ENCODE measurements at places on chromosomes 1 and 21.

GRCh38 chr1:240090014-240090413 is 1.7 kb upstream of the FMN2 start:
- DNase-seq = no peak

GRCh38 chr21:34852448-34852847 is 183.7 kb downstream of the CLIC6 start:
- no peak for DNase-seq

DNA sequence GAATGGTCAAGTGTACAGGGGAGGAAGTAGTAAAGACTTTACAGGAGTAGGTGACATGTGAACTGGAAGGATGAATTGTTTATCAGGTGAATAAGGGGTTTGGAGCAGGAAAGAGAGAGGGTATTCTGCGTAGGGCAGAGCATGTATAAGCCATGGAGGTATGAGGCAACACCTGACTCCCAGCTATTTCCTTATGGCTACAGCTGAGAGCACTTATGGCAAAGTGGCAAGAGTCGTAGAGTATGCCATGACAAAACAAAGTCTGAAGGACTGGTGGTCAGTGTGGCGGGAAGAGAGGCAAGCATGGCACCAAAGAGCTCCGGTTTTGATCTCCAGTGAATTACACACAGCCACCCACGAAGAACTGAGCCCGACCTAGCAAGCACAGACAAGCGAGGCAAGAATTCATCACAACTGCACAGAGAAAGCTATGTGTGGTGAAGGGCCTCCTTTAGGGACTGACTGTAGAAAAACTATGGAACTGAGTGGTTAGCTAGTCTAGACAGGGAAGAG is 9.0 kb upstream of the ELOVL1 start:
- no peak for DNase-seq

- no peak for DNase-seq
These were observed 36.7 kb upstream of the WLS start for GRCh38 chr1:68268896-68269483.

GRCh38 chr1:41653574-41653973 is 169.1 kb upstream of the EDN2 start:
- DNase-seq = no peak
